ENCODE measurements at places on chromosomes 5 and 9.
A peak's percentile ranks its signal among the peaks of the same experiment; 100 is the strongest.

GRCh38 chr9:107888773-107889227, 399.2 kb upstream of the KLF4 start:
- no peak for DNase-seq

GRCh38 chr9:124812441-124812876, 35.5 kb downstream of the OLFML2A start:
- DNase-seq, result no peak

- DNase-seq, result no peak
These were observed 193.1 kb upstream of the PTGER4 start for GRCh38 chr5:40486437-40487275.

DNA sequence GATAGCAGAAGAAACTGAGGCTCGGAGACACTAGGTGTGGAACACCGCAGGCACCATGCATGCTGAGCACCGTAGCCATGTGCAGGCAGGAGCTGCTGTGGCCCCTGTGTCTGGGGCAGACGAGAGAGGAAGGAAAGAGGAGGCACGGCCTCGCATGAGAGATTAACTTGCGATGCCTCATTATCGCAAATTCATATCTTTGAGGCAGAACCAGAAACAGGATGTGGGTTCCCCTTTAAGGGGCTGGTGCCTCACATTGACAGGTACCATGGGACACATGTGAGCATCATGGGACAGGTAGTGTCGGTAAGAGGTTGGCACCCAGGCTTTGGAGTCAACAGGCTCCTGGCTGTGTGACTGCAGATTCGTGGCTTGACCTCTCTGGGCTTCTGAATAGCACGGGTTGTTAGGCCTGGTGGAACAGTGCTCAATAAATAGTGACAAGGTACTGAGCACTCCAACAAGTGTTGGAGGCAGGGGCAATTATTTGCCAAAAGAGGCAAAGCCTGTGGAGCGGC, 40.8 kb downstream of the NAIF1 start:
- no peak for DNase-seq

GRCh38 chr5:3601911-3602782, 6.5 kb downstream of the IRX1 start:
- no peak for DNase-seq

DNA sequence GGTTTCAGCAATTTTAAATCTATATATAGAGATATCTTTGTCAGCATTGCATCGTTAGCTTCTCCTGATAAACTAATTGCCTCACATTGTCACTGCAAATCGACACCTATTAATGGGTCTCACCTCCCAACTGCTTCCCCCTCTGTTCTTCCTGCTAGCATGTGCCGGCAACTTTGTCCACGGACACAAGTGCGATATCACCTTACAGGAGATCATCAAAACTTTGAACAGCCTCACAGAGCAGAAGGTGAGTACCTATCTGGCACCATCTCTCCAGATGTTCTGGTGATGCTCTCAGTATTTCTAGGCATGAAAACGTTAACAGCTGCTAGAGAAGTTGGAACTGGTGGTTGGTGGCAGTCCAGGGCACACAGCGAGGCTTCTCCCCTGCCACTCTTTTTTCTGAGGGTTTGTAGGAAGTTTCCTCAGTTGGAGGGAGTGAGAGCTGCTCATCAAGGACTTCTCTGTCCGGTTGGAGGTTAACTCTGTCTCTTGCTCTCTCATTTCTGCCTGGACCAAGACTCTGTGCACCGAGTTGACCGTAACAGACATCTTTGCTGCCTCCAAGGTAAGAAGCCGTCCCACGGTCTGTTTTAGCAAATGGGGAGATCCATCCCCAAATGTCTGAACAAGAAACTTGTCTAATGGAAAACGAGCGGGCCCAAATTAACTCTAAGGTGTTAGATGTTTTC, at the start of gene IL4:
Gene IL4, plus strand, starts transcription at position 51 of the 692 bp plus-strand sequence. Its CDS starts 62 bp downstream, at position 113.
- DNase-seq, result no peak

- DNase-seq, result peak; percentile 71
These were observed 814.5 kb downstream of the MTRR start for GRCh38 chr5:8683496-8683895.

- no peak for DNase-seq
These were observed 87.5 kb upstream of the CDH9 start for GRCh38 chr5:27125856-27126255.

- DNase-seq, result no peak
These were observed 69.9 kb downstream of the INSYN2B start for GRCh38 chr5:169910393-169910792.

GRCh38 chr5:5767286-5767928, 344.9 kb downstream of the ICE1 start:
- peak; percentile 83 for DNase-seq

- DNase-seq, result no peak
These were observed 40.3 kb upstream of the CDKN2AIPNL start for GRCh38 chr5:134451936-134452505.

DNA sequence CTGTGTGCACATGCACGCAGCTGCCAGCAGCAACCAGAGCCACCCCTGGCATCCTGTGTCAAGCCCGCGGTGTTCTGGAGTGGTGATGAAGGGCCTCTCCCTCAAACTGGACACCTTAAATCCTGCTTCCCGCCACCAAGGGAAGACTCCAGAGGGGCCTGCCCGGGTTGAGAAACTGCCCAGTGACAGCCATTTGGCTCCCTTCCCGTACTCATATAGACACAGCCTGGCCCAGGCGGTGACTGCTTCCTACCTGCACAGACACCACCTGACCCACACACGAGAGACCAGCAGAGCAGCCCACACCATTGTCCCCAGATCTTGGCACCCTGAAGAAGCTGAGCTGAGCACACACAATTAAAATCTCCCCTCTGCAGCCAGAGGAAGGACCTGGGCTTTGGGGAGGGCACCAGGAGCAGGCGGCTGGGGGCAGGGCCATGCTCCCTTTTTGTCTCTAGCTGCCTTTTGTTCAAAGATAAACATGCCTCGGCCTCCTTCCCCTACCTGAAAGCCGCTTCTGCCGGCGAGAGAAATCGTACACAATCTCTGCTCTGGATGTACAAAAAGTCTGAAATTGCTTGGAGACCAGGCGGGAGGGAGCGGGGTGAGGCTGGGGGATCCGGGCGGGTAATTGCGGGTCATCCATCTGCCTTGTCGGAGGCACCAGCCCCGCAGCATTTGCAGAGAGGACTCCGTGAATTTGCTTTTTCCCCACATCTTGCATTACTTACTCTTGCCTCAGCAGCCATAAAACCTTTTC, 78.4 kb downstream of the TSPAN17 start:
- peak; percentile 71 for DNase-seq

DNA sequence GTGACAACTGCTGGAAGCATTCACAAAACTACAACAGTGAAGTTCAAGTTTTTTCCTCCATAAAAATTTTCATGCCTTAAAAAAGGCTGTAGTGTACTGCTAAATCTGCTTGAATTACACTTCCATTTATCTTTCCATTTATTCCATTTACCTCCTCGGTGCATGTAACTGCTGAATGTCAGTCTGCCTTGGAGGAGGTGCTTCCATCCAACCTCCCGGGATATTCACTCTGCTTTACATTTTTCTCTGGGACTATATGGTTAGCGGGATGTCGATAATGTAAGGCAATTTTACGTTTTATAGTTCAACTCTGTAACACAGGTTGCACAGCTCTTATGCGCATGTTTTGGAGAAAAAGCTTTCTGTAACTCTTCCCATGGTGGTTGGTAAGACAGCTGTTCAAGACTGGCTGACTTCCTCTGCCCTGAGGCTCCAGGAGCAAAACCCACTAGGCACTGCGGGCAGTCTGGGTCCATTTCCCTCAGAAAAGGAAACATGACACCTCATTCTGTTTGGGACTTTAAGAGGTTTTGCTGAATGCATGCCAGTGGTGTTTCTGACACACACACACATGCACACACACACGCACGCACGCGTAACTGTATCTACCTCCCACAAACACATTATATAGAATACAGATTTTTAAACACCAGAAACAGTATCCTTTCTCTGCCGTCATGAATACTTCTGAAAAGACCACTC, 66.1 kb downstream of the SPTLC1 start:
- DNase-seq, result no peak

GRCh38 chr5:50658246-50658645, 8.2 kb upstream of the PARP8 start:
- DNase-seq, result no peak

GRCh38 chr9:126581893-126582292, 31.8 kb upstream of the LMX1B start:
- DNase-seq, result no peak

- no peak for DNase-seq
These were observed 150.0 kb upstream of the VCAN start for GRCh38 chr5:83321483-83322055.

GRCh38 chr9:136324501-136325300, 2.6 kb upstream of the GPSM1 start:
- no peak for DNase-seq

DNA sequence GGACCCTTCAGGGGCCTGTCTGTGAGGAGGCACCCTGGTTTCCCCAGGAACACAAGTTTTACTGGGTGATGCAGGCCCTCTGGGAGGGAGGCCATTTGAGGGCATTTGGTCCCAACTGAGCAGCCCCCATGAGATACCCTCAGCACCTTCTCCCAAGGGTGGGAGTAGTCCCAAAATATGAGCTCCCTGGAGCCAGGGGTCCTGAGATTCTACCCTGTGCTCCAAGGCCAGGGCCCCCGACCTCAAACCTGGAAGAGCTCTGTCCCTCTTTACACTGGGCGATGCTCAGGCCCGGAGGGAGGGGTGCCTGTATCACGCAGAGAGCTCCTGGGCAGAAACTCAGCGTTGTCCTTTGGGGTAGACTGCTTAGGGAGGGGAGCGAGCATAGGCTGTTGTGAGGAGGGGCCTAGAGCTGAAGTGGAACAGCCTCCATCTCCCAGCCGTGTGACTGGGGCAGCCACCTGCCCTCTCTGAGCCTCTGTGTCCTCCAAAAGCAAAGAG, 64.0 kb upstream of the SYNPO start:
- no peak for DNase-seq

DNA sequence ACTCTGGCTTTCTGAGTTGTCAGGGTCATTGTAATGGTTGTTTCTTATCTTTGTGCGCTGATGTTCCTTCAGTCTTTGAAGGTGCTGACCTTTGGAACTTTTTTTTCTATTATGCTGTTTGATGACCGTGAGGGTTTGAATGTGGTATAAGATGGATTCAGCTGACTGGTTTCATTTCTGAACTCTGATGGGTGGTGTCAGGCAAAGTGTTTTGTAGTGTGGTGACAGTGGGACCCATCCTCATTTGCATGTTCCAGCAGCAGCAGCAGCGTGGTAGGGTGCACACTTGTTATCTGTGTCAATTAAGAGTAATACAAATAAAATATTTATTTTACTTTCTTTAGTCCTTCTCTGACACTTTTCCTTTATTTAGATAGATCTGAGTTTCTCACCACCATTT, 227.7 kb upstream of the PRR16 start:
- no peak for DNase-seq

GRCh38 chr9:19768798-19769197, 20.0 kb downstream of the SLC24A2 start:
- DNase-seq, result no peak

Data from NCI-H1092 treated with DMSO at 0.1 percent for 48 hours (cell line).